ENCODE measurements at places on chromosomes 2 and 18.

- DNase-seq = no peak
These were observed 4.7 kb downstream of the EEF1B2 start for GRCh38 chr2:206164261-206164862.

DNA sequence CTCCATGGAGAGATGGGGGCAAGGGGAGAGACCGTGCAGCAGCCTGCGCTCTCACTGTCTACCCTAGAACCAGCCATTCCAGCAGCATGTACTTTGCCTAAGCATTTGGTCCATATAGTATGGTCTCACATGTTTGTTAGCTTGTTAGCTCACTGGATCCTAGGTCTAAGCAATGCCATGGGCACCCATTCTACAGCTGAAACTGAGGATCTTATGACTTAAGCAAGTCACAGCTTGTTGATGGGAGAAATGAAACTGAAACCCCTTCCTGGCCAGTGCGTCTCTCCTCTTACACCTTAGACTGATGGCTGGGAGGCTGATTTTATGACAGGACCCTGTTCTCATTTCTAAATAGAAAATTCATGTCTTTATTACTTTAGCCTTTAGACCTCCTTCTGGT is 90.1 kb downstream of the EPAS1 start:
- no peak for DNase-seq

DNA sequence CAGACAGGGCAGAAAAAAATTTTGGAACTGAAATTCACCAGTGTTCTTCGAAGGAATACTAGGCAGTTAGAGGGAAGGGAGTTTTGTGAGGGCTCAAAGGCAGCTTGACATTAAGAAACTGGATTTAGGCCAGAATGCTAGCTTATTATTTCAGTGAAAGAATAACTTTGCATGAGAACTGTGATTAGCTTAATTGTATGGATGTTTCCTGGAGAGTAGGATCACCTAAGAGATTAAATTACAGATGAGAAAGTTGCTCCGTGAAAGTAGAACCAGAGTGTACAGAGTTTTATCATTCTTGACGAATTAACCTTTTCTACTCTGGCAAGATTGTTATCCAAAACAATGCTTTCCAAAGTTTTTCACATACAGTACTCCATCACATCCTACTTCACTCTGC is 6.2 kb downstream of the SPAG16 start:
- no peak for DNase-seq

- DNase-seq = no peak
These were observed 64.5 kb upstream of the ZCCHC2 start for GRCh38 chr18:62458346-62458745.

DNA sequence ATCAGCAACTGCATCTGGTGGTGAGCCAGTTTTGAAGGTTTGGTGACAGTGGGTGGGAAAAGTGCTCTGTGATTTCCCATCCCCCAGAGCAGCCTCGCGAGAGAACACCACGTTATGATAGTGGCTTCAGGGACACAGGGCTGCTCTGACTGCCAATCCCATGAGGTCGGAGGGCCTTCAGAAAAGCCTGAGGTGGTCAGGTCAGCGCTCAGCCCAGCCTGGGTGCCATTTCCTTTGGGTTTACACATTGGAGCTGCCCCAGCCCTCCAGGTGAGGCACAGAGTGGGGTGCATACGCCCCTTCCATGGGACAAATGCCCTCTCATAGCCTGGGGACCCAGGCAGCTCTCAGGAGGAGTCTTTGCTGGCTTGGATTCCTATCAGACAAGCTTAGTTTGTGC is 126.8 kb downstream of the KCTD1 start:
- no peak for DNase-seq

- DNase-seq = no peak
These were observed 318.7 kb downstream of the PDE11A start for GRCh38 chr2:177753682-177754491.

DNA sequence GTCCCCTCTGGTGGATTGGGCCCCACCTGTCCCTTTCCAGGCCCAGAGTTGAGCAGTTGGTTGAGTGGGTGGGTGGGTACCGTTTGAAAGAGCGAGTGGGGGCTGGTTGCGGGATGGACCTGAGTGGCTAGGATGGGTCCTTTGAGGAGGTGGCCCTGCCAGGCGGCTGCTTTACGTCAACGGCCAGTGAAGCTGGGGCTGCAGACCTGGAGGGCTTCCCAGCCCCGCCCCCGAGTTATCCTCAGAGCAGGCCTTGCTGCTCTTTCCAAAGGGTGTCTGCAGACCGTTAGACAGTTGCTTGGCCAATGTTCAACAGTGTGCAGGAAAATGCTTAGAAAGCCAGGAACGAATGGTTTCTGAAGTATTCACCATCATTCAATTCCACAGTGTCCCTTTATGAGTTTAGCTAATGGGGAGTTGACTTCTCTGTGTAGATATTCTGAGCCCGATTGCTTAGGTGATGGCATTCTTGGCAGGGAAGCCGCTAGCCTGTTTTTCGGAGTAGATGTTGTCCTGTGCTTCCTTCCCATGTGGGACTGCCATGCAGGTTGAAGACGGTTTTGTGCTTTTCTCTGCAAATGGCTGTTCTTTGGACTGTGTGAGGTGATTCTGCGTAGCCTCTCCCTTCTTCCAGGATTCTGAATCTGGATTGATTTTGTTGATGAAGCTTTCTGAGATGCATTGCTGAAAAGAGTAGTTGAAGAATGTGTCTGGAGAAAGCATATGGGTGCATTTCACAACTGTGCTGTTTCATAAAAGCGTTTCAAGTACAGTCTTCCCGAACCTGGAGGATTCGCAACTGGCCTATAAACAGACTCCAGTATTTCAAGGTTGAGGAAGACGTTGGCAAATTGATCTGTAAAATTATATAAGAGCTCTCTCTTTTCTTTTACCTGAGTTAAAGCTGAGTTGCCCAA is 45.8 kb downstream of the LDLRAD4 start:
- DNase-seq = no peak

DNA sequence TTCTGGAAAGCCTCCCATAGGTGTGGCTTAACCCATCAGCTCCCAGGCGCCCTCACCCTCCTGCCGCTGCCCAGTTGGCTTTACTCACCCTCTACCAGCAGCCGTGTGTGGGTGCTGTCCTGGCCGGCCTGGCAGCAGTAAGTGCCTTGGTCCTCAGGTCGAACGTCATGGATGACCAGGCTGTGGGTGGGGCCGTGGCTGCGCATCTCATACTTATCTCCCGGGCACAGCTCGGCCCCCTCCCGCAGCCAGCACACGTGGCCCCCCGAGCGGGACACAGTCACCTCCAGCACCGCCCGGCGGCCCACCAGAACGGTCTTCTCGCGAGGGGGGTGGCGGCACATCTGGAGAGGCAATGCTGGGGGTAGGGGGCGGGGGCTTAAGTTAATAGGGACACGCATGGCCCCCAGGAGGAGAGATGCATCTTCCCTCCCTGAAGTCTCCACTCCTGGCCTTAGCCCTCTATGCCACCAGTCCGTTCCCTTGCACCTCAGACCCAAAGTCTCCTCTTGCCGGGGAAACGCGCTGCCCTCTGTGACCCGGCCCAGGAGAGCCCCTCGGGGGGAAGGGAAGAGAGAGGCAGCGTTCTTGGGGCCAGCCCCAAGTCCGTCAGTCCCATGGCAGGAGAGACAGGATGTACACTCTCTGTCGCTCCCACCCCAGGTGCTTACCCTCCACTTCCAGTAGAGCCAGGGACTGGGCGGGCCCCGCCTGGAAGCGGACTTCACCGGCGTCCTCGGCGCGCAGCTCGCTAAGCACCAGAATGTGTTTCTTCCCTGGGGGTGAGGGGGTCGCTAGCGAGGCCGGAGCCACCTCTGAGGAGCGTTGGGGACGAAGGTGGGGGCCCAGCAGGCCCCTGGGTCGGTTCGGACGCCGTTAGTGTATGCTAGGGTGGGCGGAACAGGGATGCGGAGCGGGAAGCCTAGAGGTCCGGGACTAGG is 7.9 kb downstream of the TMEM198 start:
- DNase-seq = no peak

GRCh38 chr2:195337597-195337996 is 319.4 kb upstream of the SLC39A10 start:
- DNase-seq = no peak

GRCh38 chr2:102141970-102142828 is at the start of gene IL1R1:
TSS of gene IL1R1 (plus strand) at chr2:102142746. CDS start at chr2:102157725, 14,979 bp downstream.
- no peak for DNase-seq

DNA sequence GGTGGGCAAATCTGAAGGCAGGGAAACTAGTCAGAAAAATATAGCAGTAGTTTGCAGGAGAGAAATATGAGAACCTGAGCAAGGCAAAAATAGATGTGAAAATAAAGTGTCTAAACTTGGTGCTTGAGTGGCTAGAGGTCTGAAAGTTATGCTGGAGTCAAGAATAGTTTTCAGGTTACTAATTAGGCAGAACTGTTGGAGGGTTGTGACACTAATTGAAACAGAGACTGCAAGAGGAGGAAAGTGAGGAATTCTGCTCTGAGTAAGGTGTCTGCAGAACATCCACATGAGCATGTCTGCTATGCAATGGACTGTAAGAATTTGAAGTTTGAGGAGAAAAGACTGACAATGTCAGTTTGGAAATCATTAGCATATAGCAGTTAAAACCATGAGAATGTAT is 444.0 kb upstream of the LRRTM1 start:
- DNase-seq = no peak

DNA sequence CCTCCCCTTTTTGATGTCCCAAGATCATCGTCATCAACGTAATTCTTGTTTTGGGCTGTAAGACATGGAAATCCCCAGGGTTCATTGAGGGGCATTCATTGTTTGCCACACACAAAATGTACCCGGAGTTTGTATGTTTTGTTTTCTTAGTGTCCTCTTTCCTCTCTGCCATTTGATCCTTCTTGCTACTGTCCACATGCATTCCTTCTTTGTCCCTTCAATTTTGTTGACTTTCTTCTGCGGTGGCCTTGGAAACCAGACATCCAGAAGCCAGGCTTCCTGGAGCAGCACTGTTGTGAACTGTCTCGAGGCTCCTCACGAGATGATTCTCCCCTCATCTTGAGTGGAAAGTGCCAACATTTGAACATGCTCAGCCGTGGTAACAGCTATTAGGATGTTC is 24.8 kb downstream of the IGFBP2 start:
- no peak for DNase-seq

- no peak for DNase-seq
These were observed 622.5 kb downstream of the RNF144A start for GRCh38 chr2:7539760-7540159.

DNA sequence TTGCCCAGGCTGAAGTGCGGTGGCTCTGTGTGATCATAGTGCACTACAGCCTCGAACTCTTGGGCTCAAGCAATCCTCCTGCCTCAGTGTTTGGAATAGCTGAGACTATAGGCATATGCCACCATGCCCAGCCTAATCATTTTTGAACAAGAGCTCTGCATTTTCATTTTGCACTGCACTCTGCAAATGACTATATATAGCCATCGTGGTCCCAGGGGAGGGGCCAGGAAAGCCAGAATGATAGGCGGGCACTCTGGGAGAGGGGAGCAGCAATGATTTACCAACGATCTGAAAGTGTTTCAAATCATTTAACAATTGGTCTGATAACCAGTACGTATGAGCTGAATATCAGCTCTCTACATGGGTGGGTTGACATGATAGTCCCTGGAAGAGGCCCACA is 22.3 kb upstream of the ST3GAL5 start:
- DNase-seq = no peak

GRCh38 chr18:23300231-23300805 is 152.8 kb upstream of the RIOK3 start:
- DNase-seq = no peak

- no peak for DNase-seq
These were observed 11.1 kb downstream of the OTOF start for GRCh38 chr2:26466662-26467310.

GRCh38 chr2:227188292-227188691 is 23.9 kb downstream of the COL4A3 start:
- DNase-seq = no peak

- DNase-seq = no peak
These were observed 24.4 kb upstream of the GAREM2 start for GRCh38 chr2:26148501-26148900.

DNA sequence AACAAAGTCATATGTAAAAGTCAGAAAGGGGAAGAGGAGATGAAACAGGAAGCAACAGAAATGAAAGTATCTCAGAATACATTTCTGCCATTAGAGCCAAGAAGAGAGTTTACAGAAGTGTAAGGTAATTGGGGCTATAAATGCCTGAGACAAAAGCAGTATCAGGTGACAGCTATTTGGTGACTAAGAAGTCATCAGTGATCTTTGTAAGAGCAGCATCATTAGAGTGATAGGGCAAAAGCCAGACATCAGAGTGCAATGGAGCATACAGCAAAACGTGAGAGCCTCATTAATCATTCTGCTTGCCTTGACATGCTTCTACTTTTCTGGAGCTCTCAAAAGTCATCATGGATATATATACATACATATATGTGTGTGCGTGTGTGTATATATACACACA is 804.7 kb upstream of the PIK3C3 start:
- DNase-seq = no peak

- no peak for DNase-seq
These were observed 3.2 kb downstream of the EMX1 start for GRCh38 chr2:72920318-72921087.

GRCh38 chr2:63696496-63696895 is 107.7 kb downstream of the MDH1 start:
- DNase-seq = no peak

DNA sequence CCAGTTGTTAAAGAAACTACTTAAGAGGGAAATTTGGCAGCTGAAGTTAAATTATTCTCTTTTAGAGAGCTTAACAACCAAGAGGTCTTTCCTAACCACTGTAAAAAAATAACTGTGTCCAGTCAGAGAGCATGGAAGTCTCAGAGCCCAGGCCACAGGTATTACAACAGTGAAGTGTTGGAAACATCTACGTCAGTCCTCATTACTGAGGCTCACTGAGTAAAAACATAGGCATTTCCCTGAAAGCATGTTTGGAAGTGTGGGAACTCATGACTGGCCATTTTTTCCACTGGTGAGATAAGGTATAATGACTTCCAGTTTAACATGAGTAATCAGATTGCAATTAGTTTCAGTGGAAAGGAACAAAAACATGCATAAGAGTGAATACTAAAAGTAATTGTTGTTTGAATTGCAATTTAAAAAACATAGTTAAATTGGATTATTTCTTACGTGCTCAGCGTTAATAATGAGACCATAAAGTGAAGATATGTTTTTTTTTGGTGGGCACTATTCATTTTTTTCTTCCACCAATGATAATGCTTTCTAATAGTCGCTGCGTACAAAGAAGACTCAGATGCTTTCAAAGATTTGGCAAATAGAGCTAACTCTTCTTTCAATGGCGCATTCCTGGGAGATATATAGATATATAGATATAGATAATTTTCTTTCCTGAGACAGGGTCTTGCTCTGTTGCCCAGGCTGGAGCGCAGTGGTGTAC is 60.8 kb downstream of the EFEMP1 start:
- no peak for DNase-seq

All from activated T-helper 1 cell treated with Interleukin-2 at 50 U/mL for 16 hours (primary cell).